ENCODE measurements at places on chromosomes 3 and 15.

DNA sequence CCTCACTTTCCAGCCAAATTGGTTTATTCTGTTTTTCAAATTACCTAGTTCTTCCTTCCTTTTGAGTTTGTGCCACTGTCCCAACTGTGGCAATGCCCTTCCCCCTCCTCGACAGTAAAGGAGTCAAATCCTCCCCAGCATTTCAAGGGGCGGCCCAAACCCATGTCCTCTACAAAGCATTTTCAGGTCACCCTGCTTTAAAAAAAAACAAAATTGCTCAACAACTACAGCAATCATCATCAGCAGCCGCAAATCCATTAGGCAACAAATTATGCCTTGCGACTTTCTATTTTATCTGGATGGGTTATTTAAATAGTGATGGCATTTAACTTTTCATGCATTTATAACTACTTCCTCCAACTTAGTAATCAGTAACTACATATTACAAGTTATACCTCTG, 32.7 kb downstream of the PLD1 start:
- DNase-seq, result no peak

DNA sequence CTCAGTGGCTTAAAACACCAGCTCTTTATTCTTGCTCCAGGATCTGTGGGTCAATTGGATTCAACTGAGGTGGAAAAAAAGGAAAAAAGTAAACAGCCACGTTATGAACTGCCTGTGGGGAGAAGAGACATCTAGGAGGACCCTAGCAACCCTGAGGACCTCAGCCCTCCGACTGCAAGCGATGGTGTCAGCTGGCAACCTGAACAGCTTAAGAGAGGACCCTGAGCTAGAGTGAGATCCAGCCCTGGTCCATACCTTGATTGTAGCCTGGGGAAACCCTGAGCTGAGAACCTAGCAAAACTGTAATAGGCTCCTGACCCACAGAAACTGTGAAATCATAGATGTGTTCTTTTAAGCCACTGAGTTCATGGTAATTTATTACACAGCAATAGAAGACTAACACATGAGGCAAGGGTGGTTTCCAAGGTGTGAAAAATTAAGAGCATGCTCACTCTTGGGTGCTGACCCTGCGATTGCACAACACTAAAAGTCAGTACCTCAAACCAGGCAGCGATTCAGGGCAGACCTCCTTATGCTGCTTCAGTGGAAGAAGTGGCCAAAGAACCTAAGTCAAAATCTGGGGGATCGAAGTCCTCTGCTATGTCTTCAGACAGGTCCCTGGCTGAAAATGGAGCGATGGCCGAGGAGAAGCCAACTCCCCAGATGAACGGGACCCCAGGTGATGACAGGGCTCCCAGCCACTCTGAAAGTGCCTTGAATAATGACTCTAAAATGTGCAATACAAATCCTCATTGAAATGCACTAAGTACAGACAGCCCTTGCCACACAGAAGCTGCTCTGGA, 57.7 kb downstream of the GASK1A start:
- no peak for DNase-seq

DNA sequence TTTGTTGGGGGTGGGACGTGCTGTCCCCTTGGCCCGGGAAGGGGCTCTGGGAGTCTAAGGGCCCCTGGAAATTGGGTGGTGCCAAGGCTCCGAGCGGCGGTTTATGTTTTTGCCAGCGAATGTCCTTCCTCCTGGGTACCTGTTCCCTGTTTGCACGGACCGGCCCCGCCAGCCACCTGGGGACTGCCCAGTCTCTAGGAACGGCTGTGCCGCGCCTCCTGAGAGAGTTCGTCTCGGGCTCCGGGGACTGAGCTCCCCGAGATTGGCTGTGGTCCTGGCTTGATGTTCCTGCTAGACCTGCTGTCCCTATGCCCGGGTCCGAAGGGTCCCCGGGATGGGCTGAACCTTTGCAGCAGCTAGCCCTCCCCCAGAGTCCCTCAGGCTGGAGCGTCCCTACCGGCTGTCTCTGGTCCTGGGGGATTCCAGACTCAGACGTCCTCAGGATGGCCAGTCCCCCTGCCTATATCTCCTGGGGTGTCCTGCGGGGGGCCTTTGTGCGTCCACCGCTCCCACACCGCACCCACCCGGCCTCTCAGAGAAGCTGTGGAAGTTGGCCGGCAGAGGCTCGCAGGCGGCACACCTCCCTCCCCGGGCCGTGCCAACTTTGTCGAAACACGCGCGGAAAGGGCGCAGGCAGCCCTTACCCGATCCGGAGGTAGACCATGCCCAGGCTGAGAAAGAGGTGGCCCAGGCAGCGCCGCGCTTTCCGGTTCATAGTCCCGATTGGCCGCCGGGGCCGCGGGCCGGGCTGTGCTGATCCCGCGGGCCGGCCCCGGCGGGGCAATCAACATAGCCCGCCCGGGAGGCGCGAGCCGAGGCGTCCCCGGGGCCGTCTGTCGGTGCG, 547 bp downstream of the WNT7A start:
- no peak for DNase-seq

DNA sequence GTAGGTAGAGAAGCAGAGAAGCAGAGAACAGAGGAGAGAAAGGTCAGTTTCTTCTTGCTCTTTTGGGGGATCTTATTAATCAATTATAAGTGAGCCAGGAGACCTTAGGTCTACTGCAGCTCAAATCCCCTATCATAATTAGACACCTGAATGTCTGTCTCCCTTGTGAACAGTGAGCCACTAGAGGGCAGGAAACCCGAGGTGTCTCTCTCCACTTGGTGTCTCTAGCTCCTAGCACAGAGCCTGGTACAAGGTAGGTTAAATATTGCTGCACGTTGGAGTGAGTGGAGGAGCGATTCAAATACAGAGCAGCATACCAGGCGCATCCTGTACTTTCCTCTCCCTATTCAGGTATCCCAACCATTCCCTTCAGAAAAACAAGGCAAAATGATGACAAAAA, 2.0 kb upstream of the ST8SIA2 start:
- no peak for DNase-seq

DNA sequence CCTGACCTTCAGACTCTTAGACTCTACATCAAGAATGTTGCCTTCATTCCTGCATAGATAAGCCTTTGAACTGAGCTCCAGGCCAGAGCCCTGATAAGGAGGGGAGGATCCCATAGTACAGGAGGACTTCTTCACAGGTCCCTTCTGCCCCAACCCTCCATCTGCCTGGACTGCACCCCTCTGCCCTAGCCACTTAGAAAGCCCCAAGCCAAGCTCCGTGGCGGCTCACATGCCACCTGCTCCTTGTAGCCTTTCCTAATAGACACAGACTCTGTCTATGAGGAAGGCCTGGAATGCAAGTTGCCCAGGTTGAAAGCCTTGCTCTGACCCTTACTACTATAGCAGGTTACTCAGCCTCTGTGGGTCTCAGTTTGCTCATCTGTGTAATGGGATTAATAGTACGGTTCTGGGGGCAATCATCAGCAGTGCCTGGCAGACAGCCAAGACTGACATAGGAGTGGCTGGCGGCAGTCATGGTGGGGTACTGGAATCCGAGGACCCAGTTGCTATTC, 11.6 kb downstream of the PCSK6 start:
- no peak for DNase-seq

DNA sequence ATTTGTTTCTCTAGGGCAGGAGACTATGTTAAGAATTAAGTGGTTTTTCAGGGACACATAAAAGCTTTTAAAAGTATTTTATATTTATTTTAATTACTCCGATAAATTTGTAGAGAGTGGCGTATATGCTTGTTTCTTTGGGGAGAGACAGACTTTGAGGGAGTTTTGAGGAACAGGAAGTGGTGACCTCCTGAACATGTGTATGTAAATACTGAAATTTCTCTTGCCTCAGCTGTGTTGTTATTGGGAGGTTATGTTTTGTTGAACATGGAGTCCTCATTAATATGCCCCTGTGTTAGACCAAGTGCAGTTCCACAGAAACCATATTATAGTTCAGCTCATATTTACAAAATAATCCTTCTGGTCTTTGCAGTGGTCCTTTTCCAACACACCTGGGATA, 41.8 kb upstream of the UTS2B start:
- no peak for DNase-seq

GRCh38 chr3:97197083-97197482, 382.7 kb downstream of the EPHA6 start:
- no peak for DNase-seq

DNA sequence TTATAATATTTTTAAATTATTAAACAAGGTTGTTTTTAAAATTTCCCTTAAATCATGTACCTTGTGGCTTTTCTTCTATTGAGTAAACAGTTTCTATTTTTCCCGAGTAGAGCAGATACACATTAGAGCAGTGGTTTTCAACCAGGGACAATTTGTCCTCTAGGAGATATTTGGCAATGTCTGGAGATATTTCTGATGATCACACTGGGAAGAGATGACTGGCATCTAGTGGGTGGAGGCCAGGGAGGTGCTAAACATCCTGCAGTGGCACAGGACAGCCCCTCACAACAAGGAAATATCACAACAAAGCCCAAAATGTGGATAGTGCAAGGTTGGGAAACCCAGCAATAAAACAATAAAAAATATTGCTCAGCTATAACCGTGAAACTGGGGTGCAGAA, 113.0 kb upstream of the PTPRG start:
- no peak for DNase-seq

DNA sequence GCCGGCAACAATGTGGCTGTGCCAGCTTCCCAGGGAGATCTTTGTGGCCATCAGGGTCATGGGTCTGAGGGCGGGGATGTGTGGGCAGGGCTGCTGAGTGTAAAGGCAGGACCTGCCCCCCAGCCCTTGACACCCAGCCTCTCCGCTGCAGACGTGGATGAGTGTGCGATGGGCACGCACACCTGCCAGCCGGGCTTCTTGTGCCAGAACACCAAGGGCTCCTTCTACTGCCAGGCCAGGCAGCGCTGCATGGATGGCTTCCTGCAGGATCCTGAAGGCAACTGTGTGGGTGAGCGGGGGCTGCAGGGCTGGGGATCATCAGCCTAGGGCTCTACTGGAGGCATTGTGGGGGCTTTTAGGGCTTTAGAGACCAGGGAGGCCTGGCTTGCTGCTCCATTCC, 78.8 kb downstream of the FBLN2 start:
- no peak for DNase-seq

GRCh38 chr15:83067638-83067962, 548 bp upstream of the BTBD1 start:
- DNase-seq, result no peak

GRCh38 chr3:21331857-21332256, 419.2 kb downstream of the ZNF385D start:
- no peak for DNase-seq

GRCh38 chr15:91228890-91229289, 128.8 kb downstream of the SV2B start:
- no peak for DNase-seq

GRCh38 chr3:71102111-71102983, 481.2 kb downstream of the FOXP1 start:
- no peak for DNase-seq

GRCh38 chr3:183455089-183455488, 26.7 kb upstream of the MCF2L2 start:
- no peak for DNase-seq

DNA sequence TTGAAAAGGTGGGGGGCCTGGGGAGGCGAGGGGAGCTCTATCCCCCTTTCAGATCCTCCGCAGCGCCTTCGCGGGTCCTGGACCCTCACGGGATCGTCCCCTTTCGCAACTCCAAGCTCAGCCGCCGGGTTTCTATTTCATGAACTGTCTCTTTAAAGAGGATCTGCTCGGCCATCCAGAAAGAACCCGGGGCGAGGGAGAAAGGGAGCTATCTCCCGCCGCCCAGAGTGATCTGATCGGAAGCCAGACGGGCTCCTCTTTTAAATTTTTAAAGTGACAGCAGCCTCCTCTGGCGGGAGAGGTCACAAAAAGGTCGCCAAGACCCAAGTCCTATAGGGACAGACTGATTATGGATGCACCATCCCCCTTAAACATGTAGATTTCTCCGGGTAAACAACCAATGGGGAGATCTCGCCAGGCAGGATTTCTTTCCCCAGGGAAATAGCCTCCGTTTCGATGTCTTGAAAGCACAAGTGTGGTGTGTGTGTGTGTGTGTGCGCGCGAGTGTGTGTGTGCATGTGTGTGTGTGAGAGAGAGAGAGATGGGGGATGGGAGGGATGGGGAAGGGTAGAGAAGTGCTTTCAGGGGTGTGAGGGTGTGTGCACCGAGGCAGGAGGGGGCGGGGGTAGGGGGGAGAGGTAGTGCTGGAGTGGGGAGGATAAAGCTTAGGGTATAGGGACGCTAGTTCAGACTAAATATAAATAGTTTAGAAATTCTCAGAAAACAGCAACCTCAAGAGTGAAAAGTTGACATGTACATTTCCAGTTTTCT, 516.1 kb downstream of the MECOM start:
- no peak for DNase-seq

GRCh38 chr3:184739594-184740505, 28.0 kb upstream of the MAGEF1 start:
- DNase-seq, result no peak

GRCh38 chr15:75347222-75348033, 589 bp downstream of the NEIL1 start:
- peak; percentile 34 for DNase-seq

DNA sequence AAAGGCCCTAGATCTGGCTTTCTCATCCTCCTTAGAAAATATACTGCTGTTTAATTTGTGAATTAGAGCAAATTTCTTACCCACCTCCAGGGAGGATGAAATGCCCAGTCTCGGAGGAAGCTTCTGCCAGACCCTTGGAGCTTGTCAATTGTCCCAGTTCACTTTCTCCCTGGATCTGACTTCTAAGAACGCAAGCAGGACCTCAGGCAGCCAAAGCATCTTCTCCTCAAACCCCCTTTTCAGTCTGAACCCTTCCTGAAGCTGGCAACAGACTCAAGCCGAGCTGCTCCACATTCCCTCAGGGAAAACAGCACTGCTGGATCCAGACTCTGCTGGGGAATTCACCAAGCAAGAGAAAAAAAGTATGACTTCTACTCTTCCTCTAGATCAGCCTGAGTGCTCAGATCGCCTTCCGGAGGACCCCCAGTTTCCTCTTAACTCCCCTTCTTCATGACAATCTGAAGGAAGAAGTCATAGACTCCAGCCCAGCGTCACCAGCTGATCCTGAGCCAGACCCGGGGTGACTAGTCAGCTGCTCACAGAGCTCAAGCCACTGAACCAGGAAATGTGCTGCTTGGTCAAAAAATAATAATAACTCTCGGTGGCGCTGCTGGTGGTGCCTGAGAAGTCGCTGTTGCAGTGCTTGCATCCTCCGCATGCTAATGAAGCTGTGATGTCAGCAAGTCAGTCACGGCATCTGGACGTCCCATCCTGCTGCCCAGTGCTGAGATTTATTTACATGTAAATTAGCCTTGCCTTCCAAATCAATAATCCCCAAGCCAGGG, at the start of gene PRICKLE2:
Gene PRICKLE2, minus strand, starts transcription at position 641 of the 785 bp plus-strand sequence. CDS start 26,539 bp downstream, outside the sequence.
- DNase-seq, result no peak

DNA sequence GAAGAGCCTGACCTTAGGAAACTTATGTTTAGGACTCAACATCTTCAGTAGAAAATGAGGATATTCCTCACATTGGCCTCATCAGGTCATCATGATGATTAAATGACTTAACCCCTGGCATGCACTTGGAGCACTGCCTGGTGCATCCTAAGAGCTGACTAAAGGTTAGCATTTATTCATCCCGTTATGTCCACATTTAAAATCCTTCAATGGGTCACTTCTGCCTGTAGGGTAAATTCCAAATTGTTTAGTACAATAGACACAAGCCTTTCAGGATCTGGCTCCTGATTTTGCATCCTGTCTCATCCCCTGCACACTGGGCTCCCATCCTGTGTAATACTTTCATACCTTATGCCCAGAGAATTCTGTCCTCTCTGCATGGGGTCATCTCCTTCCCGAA, 195.2 kb upstream of the MCTP2 start:
- DNase-seq, result no peak

GRCh38 chr15:36988947-36989346, 111.4 kb downstream of the MEIS2 start:
- no peak for DNase-seq

GRCh38 chr3:8541486-8541885, 39.9 kb downstream of the LMCD1 start:
- DNase-seq, result no peak

Data from T-helper 1 cell (primary cell).